ENCODE measurements at places on chromosomes 4 and X.

DNA sequence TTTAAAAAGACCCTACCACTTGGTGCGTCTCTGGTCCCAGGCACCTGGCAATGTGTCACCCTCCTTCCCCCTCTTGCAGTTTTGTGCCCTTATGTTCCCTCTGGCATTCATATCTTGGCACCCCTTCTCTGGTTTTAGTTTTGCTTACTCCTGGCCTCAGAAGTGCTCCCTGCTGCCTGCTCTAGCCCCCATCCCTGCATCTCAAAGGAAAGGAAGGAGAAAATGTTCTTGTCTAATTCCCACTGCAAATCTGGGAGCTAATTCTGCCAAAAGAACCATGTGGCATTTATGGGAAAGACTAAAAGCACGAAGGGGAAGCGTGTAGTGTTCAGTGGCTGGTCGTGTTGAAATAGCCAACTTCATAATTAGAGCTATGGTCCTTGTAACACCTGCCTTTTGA is 340.1 kb upstream of the RPS6KA3 start:
- DNase-seq, result no peak

DNA sequence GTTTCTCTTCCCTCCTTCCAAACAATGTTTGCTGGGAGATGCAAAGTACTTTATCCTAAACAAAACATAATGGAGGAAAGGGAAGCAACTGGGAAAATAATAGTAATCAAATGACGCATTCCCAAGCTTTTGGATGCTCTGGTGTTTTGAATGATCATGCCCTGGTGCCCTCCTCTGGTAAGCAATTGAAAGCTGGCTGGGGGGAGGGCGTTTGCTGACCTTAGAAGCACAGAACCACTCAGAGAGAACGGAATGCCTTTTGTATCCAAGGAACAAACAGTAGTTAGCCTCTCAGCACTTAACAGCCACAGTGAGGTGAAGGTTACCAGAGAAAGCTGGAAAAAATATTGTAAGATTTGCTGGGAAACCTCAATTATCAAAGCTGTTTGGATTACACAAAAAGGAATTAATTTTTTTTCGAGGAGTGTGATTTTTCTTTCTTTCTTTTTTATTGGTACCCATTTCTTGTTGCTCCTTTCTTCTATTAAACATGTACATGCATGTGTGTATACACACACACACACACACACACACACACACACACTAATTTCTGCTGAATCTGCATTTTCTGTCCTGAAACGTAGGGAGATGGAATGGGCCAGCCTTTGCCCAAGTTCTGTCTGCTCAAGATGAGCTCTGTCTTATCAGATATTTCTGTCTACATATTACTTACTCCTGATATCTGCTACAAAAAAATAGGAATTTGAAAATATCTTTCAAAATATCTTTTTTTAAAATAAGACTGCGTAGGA is 155.8 kb upstream of the IGFBP7 start:
- no peak for DNase-seq

GRCh38 chr4:8146157-8146556 is 12.5 kb downstream of the ABLIM2 start:
- DNase-seq, result no peak

DNA sequence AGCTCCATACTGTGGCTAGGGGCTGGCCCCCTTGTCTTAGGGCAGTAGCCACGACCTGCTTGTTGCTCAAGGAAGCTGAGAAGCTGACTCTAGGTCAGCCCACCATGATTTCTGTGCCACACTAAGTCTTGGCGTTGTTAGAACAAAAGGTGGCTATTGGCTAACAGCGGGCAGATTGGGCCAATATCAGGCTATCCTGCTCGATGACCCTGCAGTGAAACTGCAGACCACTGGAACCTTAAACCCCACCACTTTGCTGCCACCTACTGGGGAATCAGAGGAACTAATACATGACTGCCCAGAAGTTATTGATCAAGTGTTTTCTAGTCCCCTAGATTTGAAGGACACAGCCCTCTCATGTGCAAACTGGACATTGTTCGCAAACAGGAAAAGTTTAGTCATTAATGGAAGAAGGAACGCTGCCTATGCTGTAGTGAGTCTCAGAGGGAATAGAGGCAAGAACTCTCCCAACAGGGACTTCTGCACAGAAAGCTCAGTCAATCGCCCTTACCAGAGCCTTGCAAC is 17.0 kb upstream of the PAPSS1 start:
- peak; percentile 62 for DNase-seq

DNA sequence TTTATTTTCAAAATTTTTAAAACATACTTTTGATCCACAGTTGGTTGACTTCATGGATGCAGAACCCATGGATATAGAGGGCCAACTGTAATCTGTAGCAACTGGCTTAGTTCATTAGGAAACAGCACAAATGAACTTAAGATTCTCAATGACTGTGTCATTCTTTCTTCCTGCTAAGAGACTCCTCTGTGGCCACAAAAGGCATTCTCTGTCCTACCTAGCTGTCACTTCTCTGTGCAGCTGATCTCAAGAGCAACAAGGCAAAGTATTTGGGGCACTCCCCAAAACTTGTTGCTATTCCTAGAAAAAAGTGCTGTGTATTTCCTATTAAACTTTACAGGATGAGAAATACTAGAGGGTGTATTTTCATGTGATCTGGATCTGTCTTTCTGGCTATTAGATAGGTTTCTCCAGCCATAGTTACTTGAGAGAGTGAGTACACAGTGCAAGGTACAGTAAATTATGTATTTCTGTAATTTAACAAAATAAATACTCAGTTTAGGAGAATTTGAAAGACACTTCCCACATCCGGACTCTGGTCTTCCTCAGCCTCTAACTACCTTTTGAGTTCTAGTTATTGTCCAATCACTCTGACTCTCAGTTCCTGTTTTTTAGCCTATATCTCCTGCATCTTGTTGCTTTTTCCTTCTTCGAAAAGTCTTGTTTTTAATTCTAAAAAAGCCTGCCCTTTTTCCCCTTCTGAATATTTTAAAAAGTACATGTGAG is 21.8 kb downstream of the TLR2 start:
- DNase-seq, result no peak

Data from CD4-positive, alpha-beta T cell treated with Interleukin-12 subunit alpha and Interleukin-12 subunit beta, for 1 hour (primary cell).